CMK (cell line): ENCODE measurements at places on chromosomes 6 and 20.

DNA sequence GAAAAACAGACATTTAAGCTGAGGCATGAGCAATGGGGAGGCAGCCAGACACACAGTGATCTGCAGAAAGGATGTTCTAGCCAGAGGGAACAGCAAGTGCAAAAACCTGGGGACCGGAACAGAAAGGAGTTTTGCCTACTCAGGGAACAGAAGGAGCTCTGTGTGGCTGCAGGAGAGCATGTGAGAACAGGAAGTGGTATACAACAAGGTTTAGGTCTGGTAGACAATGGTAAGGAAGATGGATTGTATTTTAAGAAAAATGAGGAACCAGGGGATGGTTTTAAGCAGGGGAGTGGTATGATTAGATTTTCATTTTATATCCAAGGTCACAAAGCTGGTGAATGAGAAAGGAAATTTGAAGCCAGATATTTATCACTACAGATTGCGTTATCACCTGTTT is 157.5 kb downstream of the UNC5CL start:
- DNase-seq, result no peak

DNA sequence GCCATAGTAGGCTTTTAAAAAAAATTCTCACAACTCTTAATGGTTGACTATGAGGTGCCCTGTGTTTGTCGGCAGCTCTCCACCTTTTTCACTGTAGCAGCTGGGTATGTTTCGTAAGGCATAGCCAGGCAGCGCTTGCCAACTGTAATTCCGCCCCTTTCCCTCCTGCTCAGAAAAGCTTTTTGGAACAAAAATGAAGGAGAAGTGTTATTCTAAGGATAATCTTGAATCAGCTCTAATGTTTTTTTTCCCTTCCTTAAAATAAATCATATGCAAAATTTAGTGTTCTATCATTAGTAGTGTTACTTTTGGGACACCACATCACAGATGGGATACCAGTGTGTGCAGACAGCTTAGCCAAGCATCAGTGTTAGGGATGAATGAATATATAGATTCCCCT is 21.2 kb downstream of the RIOK1 start:
- no peak for DNase-seq

DNA sequence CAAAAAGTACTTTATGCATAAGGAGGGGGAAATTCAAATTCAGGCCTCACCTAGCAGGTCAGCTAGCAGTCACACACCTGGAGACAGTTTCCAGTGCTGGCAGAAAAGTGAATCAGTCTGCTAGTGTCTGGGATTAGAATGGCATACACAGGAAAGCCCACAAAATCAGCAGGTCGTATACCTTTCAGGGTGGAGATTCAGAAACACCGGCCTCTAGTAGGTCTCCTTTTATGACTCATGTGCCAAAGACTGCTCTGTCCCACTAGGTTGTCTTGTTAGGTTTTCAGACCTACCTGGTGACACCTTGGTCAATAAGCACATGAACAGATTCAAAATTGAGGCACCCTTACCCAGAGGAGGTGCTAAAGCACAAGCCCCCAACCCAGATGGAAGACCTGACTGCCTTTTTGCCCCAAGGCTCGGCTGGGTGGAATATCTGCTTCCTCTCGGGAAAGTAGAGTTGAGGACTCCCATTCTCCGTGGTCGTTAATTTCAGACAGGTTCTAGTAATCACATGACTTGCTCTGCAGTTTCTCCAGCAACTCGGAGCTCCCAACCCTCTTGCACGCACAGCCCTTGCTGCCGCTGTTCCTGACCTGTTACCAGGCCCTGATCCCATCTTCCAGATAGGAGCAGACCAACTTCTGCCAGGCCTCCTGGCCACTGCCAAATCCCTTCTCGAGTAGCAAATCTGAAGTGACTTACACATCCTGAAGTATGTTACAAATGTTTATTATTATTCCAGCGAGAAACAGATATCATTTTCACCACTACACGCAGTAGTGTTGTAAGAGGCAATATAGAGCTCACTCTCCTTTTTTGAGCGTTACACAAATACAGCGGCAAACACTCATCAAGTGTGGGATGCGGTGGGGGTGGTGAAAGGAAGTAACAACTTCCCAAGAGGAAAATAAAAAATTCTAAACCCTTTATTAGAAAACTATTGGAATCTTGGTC is 46.6 kb downstream of the AGPAT4 start:
- no peak for DNase-seq

DNA sequence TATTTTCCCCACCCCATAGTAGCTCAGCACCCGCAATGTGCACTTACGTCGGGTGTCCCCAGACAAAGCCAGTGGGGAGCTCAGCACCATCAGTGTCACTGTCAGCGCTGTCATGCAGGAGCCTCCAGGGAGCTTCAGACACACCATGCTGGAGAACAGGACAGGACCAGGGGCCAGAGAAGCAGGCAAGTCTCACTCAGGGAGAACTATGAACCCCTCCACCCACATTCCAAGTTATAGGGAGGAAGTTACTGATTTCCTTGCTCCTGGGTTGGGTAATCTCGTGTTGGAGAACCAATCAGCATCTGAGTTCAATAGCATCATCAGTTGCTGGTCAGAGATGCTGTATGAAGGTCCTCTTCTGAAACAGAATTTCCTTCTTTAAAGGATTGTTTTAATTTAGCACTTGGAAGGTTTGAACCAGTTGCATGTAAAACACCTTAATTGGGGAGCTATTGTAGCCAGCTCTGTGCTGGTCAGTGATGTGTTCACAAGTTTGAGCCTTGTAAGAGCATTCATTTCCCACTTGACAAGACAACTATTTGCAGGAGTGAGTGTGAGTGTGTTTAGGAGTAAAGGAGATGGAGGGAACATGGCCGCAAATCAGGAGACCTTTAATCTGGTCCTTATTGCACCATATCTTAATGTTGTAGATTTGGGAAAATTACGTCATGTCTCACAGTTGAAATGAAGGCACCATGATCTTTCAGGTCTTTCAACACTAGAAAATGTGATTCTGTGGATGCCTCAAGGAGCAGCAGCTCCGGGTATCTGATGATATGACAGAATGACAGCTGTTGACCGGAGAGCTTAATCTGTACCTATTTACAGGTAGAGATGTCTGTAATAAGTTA is at the start of gene HLA-DRB1:
TSS of gene HLA-DRB1 (minus strand) at position 253 of the 854 bp plus-strand sequence. CDS start at position 147, 106 bp downstream.
- no peak for DNase-seq

GRCh38 chr20:48855046-48855445 is 27.2 kb upstream of the PREX1 start:
- DNase-seq, result no peak

GRCh38 chr20:34907616-34908469 is 31.4 kb downstream of the ACSS2 start:
- no peak for DNase-seq

DNA sequence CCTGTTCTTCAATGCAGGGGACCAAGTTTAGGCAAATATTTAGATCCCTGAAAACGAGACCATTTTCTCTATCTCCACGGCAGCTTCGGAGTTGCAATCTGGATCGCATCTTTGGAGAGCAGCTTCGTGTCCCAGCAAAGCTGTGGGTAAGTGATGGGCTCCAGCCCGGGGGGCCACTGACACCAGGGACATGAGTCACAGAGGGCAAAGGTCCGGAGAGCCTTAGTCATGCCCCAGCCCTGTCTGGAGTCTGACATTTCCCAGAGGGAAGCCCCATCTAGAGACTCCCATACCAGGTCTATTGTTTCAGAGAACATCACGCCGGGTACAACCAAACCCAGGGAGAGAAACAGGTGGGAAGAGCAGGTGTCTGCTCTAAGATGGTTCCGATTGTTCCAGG is 95.9 kb downstream of the NFATC2 start:
- no peak for DNase-seq

- no peak for DNase-seq
Observed at GRCh38 chr6:132330759-132331158, 70.5 kb downstream of the MOXD1 start.

DNA sequence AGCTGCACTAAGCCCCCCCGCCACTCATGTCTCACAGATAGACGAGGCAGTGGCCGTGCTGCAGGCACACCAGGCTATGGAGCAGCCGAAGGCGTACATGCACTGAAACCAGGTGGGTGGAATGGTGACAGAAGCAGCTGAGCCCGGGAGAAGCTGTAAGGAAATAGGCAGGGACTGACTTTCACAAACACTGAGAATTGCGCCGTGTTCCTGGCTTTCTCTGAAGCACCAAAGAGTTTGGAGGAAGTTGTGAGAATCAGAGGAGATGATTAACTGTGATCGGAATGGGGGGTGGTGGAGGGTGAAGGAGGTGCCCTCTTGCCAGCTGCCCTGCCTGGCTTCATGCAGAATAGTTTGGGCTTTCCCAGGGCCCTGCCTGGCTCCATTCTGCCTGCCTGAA is 21.6 kb downstream of the TOMM34 start:
- no peak for DNase-seq

GRCh38 chr20:19915111-19915798 is 101.9 kb upstream of the NAA20 start:
- no peak for DNase-seq

- no peak for DNase-seq
Observed at GRCh38 chr6:11806561-11807317, 28.1 kb upstream of the ADTRP start.

DNA sequence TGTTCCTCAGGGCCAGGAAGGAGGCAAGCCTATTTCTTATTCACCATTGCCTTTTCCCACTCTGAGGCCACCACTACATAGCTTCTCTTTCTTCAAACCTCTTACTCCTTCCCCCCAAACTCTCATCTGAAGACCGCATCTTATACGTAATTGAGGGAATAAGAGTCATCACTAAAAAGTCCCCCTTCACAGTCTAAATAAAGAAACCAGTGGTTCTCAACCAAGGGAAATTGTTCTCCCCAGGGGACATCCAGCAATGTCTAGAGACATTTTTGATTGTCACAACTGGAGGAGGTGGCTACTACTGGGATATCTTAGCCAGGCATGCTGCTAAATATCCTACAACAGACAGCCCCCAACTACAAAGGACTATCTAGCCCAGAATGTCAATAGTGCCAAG is 327.6 kb upstream of the CNR1 start:
- DNase-seq, result no peak

- no peak for DNase-seq
Observed at GRCh38 chr6:92496527-92496926, 922.8 kb downstream of the EPHA7 start.

GRCh38 chr6:141133836-141134235 is 998.9 kb upstream of the GJE1 start:
- DNase-seq, result no peak

DNA sequence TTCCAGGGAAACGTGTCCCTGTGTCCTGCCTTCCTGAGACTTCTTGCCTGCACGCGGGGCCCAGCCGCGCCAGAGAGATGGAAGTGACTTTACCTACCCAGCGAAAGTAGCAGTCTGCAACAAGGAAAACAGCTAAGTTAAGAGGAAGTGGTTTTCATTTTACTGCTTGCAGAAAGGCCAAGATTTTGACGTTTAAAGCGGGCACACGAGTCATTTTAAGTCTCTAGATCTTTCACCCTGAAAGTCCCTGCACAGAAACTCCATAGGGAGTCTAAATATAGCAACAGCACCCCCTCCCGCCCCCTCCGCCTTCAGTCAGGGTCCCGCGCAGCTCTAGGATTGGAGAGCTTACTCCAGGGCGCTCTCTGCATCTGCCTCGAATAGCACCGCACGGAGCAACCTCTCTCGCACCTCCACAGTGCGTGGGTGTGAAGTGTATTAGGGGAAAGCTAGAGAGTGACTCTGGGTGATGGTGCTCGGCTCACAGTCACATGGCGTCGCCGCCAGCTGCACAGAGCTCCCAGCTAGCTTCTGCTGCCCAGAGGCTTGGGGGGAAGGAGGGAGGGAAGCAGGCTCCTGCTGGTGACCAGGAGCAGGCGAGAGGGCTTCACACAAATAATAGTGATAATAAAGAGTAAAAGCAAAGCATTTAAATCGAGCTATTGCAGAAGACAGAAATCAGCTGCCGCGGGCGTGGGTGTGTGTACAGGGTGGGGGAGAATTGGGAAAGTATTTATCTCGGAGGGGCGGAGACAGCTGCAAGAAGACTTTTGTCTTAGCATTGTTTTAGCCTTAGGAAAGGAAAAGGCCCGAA is 1.8 kb upstream of the KCNQ5 start:
- DNase-seq, result no peak

GRCh38 chr20:17419479-17420041 is 111.6 kb downstream of the BFSP1 start:
- DNase-seq, result no peak

DNA sequence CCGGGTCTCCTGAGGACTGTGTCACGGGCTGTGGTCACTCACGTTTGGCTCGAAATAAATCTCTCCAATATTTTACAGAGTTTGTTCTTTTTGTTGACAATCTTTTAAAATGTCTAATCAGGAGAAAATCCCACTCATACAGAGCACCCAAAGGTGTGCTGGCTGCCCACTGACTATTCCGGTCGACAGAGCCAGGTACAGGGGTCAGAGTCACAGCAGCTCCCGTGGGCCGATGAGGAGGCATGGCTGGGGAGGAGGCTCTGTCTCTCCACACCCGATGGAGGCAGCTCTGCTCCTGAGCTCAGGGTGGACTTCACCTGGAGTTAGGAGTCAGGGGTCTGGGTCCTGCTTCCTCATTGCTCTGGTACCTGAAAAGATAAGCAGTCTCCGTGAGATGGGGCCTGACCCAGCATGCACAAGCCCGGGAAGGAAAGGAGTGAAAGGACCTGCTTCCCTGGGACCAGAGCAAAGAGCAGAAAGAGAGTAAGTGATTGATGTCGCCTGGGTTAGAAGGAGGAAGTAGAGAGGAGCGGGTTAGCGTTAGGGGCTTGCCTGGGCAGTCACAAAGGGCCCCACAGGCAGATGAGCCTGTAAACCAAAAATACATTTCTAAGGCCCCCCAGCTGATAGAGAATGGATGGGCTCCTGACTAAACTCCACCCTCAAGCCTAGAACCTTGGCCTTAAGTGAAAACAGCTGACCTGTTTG is 53.5 kb upstream of the UNC93A start:
- DNase-seq, result no peak

- DNase-seq, result no peak
Observed at GRCh38 chr6:30325873-30326525, 728 bp upstream of the TRIM39 start.

- no peak for DNase-seq
Observed at GRCh38 chr6:34617231-34617630, 61.1 kb upstream of the SPDEF start.

DNA sequence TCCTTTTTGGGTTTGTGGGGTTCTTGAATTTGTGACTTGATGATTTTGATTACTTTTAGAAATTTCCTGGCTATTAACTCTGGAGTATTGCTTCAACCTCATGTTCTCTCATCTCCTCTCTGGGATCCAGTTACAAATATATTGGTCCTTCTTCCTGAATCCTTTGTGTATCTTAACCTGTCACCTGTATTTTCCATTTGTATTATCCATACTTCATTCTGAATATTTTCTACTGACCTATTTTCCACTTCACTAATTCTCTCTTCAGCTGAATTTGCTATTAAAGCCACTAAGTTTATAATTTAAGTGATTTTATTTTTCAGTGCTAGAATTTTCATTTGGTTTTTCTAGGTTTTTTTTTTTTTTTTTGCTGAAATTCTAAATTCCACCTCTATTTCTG is 6.4 kb upstream of the BHLHE23 start:
- DNase-seq, result no peak
